ENCODE measurements at places on chromosomes 6 and 20.

DNA sequence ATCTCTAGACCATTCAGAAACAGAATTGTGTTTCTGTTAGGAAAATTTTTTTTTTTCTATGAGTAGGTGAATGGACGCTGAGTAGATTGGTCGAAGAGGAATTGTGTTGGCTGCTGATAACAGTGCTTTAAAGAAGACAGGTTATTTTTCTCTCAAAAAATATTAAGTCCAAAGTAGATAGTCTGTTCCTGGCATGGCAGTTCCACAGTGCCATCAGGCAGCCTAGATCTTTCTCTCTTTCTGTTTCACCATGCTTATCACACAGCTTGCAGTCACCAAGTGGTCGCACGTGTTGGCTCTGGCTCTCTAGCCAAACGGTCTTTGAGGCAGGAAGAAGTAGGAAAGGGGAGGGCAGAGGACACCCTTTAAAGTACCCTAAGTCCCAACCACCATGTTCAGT is 22.4 kb upstream of the SERINC3 start:
- no peak for DNase-seq

- DNase-seq: no peak
Measured at GRCh38 chr6:26342106-26343004, 22.6 kb upstream of the BTN3A2 start.

DNA sequence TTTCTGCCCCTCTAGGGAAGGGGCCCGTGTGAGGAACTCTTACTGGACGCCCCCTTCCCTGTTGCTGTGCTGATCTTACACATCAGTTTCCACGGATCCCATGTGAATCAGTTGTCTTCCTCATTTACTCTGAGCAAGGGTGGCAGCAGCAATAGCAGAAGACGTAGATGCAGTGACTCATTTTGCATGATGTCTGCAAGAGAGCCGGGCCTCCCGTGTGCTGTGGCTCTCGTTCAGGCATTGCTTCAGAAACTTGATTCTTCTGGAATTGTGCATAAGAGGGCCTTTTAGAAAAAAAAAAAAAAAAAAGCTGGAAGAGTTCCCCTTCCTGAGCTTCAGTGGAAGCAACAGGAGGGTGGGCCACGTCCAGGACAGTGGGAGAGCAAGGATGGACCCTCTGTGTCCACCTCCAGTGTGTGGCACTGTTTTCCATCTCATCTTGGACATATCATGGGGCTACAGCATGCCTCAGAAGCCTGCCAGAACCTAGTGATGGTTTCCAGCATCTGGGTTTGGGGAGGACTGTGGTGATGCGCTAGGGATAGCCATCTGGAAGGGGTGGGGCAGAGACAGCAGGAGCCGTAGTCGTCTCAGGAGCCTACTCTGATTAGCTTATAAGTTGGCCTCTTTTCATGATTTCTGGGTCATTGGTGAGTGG is 62.1 kb downstream of the FOXO3 start:
- no peak for DNase-seq

- peak; percentile 30 for DNase-seq
Measured at GRCh38 chr6:340991-341827, 48.9 kb downstream of the DUSP22 start.

GRCh38 chr6:65191471-65191870 is 515.6 kb downstream of the EYS start:
- no peak for DNase-seq

DNA sequence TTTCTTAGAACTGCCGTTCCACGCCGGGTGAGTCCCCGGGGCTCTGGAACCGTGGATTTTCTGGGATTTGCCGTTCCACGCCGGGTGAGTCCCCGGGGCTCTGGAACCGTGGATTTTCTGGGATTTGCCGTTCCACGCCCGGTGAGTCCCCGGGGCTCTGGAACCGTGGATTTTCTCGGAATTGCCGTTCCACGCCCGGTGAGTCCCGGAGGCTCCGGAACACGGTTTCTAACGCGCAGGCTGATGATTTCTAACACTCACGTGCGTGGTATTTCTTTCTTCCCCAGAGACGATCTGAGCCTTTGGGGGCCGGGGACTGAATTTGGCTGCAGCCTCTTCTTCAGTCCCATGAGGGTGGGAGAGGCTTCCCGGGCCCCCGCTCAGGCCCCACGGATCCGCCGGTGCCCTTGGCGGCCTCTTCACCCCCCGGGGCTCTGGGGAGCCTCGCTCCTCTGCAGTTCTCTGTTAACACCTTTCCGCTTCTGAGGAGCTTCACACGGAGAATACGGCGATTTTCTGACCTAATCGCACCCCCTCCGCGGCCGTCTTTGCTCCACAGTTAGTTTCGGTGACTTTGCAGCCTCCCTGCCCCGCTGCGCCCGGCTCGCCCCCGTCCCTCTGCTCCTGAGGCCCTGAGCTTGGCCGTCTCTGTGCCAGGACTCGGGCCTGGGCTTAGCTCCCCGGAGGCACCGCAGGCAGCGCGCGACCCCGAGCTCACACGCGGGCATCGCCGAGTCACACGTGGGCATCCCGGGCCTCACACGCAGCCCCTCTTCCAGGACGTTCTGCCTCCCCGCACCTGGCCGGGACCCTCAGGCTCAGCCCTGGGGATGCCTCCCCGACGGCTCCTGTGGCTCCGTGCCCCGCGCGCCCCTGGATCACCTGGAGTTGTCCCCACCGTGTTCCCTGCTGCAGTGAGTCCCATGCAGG is 7.2 kb upstream of the KIF25 start:
- DNase-seq: no peak

- DNase-seq: no peak
Measured at GRCh38 chr6:108350528-108350927, 55.7 kb downstream of the AFG1L start.

All from CD4-positive, alpha-beta T cell treated with Interleukin-15 for 4 hours (primary cell).